Pulmonary artery endothelial cell (primary cell): ENCODE measurements at places on chromosomes 7 and 10.

- DNase-seq, result no peak
These were observed 138.0 kb downstream of the SLIT1 start for GRCh38 chr10:97047788-97048187.

DNA sequence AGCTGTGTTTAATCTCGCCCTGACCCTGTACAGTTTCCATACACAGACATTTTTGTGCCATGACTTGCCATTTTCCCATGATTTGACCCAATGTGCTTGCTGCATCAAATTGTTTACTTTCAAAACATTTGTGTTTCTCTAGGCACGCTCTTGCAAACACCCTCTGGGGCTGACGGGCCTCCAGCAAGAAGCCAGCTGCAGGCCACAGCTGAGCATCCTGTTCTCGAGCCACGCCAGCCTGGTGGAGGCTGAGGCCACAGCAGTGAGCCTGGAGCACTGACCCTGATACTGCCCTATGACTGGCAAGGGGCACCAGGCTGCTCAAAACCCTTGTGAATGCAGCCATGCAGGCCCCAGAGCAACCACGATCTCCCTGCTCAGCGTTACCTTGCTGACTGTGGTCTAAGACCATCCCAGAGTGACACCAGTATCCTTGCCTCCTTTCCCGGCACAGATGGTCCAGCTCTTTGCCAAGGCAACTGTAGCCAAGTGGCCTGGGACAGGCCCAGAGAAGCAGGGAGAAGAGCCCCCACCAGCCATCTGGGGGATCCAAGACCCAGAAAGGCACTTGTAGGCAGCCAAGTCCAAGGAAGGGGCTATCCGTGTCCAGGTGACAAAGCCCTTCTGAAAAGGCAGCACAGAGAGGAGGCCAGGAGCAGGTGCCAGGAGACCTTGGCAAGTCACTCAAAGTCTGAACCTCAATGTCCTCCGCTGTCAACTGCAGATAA lies 78.5 kb downstream of the OAT start:
- no peak for DNase-seq

DNA sequence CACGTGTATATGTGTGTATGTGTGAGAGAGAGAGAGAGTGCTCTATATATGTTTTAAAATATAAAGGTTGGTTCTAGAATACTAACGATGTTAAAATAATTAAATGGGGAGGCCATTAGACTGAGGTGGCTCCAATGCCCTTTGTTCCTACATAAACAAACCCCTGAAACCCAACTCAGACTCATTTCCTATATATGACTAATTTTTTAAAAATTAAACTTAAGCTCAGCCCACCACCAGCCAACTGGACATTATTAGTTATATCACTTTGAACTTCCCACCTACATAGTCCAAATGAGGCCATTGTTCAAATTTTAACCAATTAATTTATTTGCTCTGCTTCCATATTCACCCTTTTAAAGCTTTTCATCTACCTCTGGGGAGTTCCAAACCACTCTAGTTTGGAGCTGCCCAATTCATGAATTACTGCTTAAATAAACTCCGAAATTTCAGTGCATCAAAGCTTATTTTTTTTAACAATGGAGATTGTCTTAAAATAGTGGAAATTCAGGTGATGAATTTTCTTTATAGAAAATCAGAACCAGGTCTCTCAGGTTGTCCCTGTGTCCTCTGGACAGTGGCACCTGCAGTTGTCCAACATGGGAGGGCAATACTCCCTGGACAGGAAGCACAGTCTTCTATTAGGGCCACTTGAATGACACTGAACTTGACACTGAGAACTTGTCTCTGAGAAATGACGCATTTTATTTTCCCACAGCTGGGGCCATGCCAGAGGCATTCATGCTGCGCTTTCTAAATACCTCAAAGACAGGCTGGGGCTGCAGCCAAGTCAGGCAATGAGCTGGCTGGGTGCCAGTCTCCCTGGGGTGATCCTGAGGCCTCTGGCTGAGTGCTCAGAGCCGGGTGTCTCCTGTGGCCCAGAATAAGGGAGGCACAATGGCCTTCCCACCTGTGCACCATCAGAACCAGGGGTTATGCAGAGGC lies 109.5 kb upstream of the TMEM72 start:
- DNase-seq, result peak; percentile 87

DNA sequence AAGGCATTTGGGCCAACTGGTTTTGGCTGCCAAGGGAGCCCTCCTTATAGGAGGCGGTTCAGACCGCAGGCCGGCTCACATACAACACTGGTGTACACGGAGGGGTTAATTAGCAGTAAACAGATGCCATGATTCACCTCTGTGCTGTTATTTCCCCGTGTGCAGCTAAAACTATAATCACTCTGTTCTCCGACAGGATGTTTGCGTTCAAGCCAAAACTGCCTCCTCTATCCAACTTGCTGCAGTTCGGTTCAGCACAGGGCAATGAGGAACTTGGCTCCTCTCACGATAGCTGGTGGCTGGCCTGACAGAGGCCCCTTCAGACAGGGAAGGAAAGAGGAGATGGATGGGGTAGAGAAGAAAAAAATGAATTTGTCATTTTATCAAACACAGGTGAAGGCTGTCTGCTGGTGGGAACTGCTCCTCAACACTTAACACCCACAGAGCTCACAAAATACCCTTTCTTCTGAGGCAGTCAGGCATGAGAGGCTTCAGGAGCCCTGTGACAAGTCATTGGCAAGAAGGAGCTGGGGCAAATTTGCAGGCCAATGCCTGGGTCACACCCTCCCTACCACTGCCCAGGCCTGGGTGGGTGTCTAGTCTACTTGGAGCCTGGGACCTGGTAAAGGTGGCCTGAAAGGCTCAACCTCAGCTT lies 24.0 kb downstream of the KCNMA1 start:
- DNase-seq, result no peak

GRCh38 chr10:69996611-69997010 lies 56.0 kb upstream of the MACROH2A2 start:
- no peak for DNase-seq

DNA sequence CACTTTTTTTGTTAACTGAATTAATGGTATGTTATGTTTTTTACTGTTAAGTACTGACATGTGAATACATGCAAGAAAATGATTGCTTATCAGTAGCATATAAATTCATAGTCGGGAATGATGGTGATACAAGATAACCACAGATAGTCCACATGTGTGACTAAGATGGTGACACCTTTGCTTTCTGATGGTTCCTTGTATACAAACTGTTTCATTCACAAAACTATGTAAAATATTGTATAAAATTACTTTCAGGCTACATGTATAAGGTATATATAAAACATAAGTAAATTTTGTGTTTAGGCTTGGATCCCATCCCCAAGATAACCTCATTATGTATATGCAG lies 10.0 kb downstream of the CISD1 start:
- DNase-seq, result no peak

GRCh38 chr10:122296363-122297120 lies 25.4 kb downstream of the BTBD16 start:
- DNase-seq, result no peak

- DNase-seq, result no peak
These were observed 48.3 kb downstream of the ALOX5 start for GRCh38 chr10:45422207-45422865.

- no peak for DNase-seq
These were observed 31.4 kb upstream of the ARHGAP22 start for GRCh38 chr10:48636231-48636630.

GRCh38 chr7:2280424-2280823 lies 33.8 kb downstream of the SNX8 start:
- no peak for DNase-seq

- DNase-seq, result no peak
These were observed 220.5 kb downstream of the CCSER2 start for GRCh38 chr10:84548869-84549268.

- no peak for DNase-seq
These were observed 76.0 kb upstream of the TMEM26 start for GRCh38 chr10:61529208-61529607.

GRCh38 chr10:82089327-82089726 lies 214.3 kb downstream of the NRG3 start:
- DNase-seq, result no peak

DNA sequence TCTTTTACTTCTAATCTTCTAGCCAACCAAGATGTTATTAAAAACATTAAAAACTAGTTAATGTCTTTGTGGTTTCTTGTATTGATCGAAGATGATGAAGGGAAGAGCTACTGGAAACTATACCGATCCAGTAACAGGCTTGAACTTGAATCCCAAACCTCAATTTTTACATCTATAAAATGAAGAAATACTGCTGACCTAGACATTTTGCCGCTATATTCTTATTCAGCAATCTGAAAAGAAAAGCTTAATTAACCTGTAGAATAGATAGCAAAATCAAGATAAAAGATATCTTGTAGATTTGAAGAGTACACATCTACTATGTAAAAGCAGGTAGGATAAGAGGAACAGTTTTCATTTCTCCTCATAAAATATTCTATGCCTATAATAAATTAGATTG lies 326.1 kb upstream of the LRRN3 start:
- no peak for DNase-seq

- no peak for DNase-seq
These were observed 245.2 kb downstream of the ABCA13 start for GRCh38 chr7:48416327-48416908.

DNA sequence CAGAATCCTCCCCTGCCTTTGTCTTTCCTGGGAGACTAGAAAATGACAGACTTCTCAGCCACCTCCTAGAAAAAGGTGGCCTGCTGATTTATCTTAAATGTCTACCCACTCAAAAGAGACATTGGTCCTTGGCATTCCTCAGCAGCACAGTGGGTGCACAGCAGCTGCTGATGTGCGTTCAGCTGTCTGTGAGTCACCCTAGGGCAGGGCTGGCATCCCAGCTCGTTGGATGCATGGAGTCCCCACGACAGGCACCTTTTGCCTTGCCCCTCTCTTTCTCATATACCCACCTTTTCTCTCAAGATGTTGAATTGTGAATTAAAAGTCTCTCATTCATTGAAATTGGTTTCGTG lies 113.0 kb downstream of the DOCK1 start:
- no peak for DNase-seq

DNA sequence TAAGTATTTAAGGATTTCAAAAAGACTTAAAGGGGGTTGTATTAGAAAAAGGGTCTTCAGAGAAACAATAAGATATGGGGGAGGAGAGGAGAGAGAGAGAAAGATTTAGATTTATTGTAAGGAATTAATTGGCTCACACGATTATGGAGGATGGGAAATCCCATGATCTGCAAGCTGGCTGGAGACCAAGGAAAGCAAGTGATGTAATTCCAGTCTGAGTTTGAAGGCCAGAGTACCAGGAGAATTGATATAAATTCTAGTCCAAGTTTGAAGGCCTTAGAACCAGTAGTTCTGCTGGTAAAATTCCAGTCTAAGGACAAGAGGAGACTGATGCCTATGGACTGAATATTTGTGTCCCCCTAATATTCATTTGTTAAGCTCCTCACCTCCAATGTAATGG lies 20.6 kb upstream of the SLC13A1 start:
- DNase-seq, result peak; percentile 26

DNA sequence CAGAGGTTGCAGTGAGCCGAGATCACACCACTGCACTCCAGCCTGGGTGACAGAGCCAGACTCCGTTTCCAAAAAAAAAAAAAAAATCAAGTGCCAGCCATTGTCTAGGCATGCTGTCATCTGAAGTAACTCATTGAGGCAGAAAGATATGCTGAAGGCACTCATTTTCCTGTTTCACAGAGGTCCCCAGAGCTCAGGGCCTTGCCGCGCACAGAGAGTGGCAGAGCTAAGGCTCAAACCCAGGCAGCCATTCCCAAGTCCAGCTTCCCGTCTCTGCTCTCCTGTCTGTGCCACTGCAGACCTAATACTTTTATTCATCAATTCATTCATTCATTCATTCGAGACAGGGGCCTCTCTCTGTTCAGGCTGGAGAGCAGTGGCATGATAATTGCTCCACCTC lies 3.5 kb downstream of the GRIFIN start:
- DNase-seq, result no peak

GRCh38 chr10:79159141-79159651 lies 90.4 kb downstream of the ZMIZ1 start:
- peak; percentile 56 for DNase-seq

DNA sequence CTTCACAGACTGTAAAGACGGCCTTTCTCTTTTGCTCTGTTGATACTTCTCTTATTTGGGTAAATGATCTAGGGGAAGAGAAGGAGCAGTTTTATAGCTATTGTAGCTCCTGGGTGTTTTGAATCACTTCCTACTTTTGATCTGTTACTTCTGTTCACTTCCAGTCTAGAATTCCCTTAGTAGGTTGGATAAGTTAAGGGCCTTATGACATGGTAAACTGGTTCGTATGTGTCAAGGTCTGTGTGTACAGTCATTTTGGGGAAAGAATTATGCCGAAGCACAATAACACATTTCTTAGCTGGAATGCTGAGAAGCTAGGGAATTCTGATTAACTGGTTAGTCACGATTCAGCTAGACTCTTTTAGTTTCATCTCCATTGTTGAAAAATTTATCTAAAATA lies 8.1 kb downstream of the DENND10 start:
- no peak for DNase-seq

DNA sequence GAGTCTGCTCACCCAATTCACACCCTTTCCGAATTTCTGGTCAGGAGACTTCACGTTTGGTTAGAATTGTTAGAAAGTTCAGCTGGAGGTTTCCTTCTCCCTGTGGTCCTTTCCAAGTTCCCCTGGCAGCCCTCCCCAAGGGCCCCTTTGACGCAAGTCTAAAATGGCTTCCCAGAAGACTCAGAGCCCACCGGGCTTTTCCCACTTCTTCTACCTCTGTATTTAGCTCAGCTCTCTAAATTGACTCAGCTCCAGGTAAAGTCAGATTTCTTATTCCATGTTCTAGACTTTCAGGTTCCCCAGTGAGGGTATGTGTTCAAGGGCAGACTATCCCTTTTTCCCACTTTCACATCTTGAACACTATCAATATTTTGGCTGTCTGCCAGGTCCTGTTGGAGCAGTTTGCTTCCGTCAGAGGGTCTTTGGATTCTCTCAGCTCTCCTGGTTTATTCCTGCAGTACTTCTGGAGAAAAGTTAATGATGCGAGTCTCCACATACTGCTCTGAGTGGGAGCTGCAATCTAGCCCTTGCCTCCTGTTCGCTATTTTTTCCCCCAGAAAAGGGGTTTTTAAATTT lies 53.1 kb upstream of the ZNF273 start:
- no peak for DNase-seq

GRCh38 chr7:105296491-105296890 lies 92.2 kb downstream of the SRPK2 start:
- DNase-seq, result no peak

GRCh38 chr10:13351340-13351915 lies 3.3 kb upstream of the SEPHS1 start:
- DNase-seq, result no peak

DNA sequence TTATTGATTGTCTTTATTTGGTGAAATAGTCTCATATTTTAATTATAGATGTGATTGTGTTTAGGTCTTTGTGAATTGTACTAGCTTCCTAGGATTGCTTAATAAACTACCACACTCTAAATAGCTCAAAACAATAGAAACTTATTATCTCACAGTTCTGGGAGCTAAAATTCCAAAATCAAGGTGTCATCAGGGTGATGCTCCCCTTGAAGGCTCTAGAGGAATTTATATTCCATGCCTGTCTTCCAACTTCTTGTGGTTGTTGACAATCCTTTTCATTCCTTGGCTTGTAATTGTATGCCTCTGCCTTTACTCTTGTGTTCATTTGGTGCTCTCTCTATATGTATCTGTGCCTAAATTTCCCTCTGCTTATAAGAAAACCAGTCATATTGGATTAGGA lies 155.3 kb upstream of the AKR1E2 start:
- DNase-seq, result no peak

- DNase-seq, result peak; percentile 13
These were observed 122.5 kb upstream of the C1QL3 start for GRCh38 chr10:16644146-16644545.

- no peak for DNase-seq
These were observed 55.0 kb downstream of the CPXM2 start for GRCh38 chr10:123836418-123837145.
